ENCODE measurements at places on chromosomes 11 and 22.

DNA sequence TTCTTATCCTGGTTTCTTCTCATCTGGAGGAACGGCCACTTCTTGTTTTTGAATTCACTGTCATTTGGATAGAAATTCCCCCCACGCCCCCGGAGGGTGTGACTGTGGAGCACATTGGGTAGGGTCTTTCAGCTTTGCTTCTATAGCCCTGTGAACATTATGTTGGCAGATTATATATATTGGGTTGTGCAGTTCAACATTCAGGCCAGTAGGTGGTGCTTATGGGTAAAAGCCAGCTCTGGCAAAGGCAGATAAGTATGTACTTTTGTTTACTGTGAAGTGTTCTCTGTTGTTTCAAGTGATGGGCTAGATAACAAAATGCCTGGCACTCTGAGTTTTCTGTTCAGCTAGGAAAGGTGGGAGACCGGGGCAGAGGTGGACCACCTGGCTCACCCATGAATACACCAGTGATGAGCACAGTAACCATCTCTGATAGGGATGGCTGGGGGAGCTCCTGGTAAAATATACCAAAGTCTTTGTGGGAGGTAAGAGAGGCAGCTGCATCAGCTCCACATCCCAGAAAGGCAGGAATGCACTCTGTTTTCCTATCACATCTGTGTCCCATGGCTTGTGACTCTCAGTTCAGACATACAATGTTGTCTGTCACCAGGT, 1348.2 kb upstream of the RAG2 start:
- no peak for DNase-seq

- DNase-seq: no peak
Measured at GRCh38 chr11:68342459-68343158, 30.2 kb downstream of the LRP5 start.

- DNase-seq: no peak
Measured at GRCh38 chr11:133413703-133414102, 118.6 kb downstream of the OPCML start.

DNA sequence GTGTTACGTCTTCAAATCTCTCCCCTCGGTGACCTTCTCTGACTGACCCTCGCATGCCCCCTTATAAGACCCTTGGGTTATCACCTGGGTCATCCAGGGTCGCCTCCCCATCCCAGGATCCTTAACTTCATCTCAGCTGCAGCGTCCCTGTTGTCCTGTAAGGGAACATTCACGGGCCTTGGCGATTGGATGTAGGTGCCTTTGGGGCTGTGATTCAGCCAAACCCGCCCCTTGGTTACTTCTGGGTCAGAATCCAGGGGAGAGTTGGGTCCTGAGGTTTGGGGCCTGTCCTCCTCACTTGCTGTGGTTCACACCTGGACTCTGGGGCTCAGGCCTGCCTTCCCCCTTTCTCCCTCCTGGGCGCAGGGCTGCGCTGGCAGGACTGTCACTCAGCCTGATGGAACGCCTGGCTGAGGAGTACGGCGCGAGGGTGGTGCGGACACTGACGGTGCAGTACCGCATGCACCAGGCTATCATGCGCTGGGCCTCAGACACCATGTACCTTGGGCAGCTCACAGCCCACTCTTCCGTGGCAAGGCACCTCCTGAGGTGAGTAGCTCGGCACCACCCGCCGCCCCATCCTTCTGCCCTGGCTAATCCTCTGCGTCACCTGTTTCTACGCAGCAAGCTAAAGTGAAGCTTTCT, 29.4 kb downstream of the IGHMBP2 start:
- no peak for DNase-seq

DNA sequence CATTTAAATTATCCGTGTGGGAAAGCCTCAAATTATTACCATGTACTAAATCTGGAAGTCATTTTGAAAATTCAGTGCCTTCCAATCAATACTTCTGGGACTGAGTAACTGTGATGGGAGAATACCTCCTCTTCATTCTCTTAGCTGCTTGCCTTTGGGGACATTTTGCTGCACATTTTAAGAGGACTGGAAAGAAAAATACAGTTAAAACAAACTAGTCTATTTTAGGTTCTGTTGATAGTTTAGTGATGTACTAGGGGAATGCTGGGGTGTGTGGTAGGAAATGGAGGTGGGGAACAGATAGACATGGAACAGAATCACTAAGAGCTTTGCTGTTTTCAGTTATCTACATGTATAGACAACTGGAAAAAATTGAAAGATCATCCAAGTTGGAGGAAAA, 65.7 kb upstream of the APOA1 start:
- DNase-seq: no peak

- peak; percentile 38 for DNase-seq
Measured at GRCh38 chr22:26168330-26168851, 871 bp upstream of the SEZ6L start.

DNA sequence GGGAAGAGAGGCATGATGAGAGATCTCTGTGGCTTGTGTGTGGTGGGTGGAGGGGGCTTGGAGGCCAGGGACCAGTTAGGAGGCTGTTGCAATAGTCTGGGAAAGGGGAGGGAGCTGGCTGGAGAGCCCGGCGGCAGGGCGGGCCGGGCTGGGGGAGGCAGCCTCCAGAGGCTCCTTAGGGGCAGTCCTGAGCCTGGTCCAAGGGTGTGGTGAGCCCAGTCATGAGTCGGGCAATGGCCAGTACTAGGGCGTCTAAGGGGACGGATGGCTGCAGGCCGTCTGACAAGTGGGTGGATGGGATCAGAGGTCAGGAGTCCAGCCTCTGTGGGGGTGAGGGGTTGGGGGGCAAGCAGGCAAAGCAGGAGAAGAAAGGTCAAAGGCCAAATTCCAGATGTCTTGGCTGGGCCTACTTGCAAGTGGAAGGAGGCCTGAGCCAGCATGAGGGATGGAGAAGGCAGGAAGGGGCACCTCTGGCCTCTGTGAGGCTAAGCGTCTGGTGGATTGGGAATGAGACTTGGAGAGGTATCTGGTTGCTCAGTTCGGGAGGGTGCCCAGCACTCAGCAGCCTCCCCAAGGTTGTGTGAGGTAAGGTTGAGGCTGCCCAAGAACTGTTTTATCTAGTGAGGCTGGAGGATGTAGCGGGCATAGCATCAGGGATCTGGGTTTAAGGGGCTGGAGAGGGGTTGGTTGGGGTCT, 6.0 kb upstream of the CD248 start:
- DNase-seq: no peak

GRCh38 chr11:34552270-34552669, 38.7 kb upstream of the ELF5 start:
- no peak for DNase-seq

- no peak for DNase-seq
Measured at GRCh38 chr11:83678831-83679584, 392.8 kb upstream of the CCDC90B start.

- DNase-seq: no peak
Measured at GRCh38 chr11:119551420-119552105, 128.6 kb upstream of the THY1 start.

DNA sequence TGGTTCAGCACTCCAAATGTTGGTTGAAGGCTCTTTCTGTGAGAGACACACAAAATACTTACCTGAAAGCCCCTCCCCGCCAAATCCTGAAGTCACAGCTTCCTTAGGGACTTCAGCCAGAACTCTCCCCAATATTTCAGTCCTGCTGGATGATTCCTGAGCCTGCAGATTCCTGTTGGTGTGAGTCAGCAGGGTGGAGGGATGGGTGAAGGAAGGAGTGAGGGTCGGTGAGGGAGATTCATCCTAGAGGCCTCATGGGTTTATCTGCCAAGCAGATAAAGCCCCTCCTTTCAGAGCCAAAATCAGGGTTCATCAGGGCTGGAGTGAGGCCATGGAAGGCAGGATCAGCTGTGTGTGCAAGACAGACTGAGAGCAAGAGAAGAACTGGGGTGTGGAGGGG, 37.9 kb downstream of the SMIM38 start:
- DNase-seq: no peak

DNA sequence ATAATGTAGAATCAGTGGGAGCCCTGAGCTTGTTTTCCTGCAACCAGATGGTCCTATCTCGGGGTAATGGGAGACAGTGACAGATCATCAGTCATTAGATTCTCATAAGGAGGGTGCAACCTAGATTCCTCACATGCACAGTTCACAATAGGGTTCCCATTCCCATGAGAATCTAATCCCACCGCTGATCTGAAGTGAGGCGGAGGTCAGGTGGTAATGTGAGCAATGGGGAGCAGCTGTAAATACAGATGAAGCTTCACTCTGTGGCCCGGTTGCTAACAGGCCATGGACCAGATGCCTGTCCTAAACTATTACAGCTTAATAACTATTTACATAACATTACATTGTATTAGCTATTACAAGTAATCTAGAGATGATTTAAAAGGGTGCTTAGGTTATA, 17.0 kb downstream of the DIXDC1 start:
- no peak for DNase-seq

GRCh38 chr22:37202001-37202555, 10.2 kb downstream of the SSTR3 start:
- no peak for DNase-seq

- no peak for DNase-seq
Measured at GRCh38 chr22:41429232-41429950, 17.2 kb downstream of the TOB2 start.

DNA sequence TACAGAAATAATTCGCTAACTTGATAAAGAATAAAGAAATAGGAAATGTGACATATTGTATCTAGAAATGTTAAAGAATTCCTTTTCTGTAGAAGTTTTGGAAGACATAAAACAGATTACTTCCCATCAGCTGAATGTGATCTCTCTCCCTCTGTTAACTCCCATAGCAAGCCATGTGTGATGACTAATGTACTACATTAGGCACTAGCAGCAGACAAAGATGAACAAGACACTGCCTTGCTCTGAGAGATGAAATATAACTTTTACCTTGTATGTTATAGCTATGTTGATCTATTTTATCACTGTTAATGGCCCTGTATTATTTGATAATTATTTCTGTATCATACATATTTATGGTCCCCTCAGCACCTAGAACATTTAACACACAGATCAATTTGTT, 817.2 kb downstream of the LRRC4C start:
- no peak for DNase-seq

GRCh38 chr11:76436020-76436419, 8.8 kb upstream of the EMSY start:
- no peak for DNase-seq

DNA sequence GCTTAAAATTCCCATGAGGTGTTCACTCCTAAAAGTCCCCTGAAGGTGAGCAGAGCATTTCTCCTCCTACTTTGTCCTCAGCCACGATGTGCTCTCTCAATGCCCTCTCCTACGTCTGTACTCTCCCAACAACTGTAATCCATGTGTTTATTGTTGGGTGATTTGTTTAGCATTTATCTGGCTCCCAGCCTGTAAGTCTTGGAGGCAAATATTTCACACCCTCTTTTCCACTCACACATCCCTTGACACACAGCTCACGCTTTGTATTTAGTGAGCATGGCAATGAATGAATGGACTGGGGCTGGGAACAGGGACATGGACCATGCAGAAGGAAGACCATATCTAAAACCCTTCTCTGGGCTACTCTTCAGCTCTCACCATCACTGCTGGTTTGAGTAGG, 22.6 kb downstream of the HTR3A start:
- DNase-seq: no peak

- peak; percentile 72 for DNase-seq
Measured at GRCh38 chr11:3042496-3043314, 14.5 kb downstream of the CARS1 start.

DNA sequence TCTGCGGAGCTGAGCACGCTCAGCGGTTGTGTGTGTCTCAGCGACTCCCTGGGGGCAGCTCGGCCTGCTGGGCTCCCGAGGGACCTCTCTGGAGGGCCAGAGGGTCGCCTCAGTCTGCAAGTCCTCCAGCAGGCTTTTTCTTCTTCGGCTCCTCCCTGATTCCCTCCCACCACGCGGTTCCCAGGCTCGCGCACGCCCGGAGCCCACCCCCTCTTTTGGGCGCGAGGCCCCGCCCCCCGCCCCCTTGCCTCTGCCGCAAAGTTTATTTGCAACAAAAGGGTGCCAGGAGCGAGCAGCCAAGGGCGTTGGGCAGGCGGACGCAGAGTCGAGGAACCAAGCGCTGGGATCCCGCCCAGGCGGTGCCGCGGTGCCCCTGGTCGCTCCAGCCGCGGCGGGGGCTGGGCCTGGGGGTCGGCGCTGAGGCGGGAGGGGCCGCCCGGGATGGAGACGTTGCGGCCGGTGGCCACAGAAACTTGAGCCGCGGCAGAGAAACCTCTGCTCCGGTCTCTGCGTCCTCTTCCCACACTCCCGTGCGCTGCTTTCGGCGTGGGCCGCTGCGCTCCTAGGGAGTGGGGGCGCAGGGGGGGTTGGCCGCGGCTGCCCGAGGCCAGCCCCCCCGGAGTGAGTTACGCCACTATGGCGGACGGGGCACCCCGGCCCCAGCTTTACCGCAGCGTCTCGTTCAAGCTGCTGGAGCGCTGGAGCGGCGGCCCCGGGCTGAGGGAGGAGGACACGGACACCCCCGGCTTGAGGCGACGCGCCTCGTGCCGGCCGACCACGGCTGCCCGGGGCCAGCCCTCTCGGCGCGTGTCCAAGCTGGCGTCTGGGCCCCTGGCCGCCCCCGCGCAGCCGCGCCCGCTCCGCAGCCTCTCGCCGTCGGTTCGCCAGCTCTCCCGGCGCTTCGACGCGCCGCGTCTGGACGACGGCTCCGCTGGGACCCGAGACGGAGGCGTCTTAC, at the start of gene ARHGEF17:
Gene ARHGEF17 (plus strand): TSS at position 274 of the 958 bp plus-strand sequence. CDS start 363 bp downstream, at position 637.
- peak; percentile 55 for DNase-seq

- DNase-seq: no peak
Measured at GRCh38 chr11:2734181-2735052, 34.6 kb upstream of the KCNQ1OT1 start.

GRCh38 chr11:129930296-129930695, 34.9 kb upstream of the NFRKB start:
- peak; percentile 76 for DNase-seq

DNA sequence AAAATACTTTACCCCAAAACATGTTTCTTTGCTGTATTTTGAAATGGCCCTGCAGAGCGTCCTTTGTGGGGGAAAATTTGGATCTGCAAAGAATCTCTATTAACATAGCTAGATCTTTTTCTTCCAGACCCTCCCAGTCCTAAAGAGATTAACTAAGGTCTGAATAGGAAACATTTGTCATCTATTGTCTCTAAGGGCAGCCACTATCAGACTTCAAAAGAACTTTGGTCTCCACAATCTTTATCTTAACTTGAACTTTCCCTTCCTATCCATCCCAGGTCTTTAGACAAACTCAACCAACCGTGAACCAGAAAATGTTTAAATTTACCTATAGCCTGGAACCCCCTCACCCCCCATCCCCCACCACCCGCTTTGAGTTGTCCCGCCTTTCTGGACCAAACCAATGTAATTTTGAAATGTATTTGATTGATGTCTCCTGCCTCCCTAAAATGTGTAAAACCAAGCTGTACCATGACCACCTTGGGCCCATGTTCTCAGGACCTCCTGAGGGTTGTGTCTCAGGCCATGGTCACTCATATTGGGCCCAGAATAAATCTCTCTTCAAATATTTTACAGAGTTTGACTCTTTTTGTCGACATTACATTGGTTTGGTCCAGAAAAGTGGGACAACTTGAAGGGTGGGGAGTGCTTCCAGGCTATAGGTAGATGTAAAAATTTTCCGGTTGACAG, 3.5 kb upstream of the KRTAP5-9 start:
- DNase-seq: no peak

GRCh38 chr11:63680834-63681320, 423 bp upstream of the RTN3 start:
- no peak for DNase-seq

- DNase-seq: no peak
Measured at GRCh38 chr11:74735365-74735928, 4.2 kb upstream of the CHRDL2 start.

- DNase-seq: no peak
Measured at GRCh38 chr11:116263019-116263418, 509.8 kb downstream of the BUD13 start.
